Activated CD4-positive, alpha-beta T cell treated with anti-CD3 and anti-CD28 coated beads, Interleukin-2, amount 10 ng/mL, durations not matched to agents 7 days and 5 days (primary cell): ENCODE measurements at places on chromosomes 6 and 20. TPM values are rescaled to one million over a fixed set of nuclear protein-coding genes. Genes with fewer than 3 reads are reported as not detected.

DNA sequence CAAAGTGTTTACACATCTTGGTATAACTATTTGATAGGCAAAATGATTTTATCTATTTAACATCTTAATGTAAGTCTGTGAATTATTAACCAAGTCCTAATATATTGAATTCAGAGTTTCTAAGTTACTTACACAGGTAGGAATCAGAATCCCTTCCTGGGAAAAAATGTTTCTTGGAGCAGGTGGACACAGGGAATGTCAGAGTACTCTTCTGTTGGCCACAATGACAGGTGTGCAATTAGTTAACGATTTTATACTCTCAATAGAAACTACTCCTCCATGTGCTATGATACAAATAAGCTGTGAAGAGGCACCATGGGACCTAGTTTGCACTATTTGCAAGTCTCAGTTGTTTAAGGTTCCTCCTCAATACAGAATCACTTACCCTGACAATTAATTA is 821 bp upstream of the TAAR5 start:
- no peak for DNase-seq

Gene DACT2
- total RNA-seq: not detected

Gene LAMA2
- 0.02 TPM for total RNA-seq

Gene NRSN1
- total RNA-seq: not detected

Gene CDC5L
- 24.4 TPM for total RNA-seq

Gene PPP1R18
- 272 TPM for total RNA-seq

DNA sequence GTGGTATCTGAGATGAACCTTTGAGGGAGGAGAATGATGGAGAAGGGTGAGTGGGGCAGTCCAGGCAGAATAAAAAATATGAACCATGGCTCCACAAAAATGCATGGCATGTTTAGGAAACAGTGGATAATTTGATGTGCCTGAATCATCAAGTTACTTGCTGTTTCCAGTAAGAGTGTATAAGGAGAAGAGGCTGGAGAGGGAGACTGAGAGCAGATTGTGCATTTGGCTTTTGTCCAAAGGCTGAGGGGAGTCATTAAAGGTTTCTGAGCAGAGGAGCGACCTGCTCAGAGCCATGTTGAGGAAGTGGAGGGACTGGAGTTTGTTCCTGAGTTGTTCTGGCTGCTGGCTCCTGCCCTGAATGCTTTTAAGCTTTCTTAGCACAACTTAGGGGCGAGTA is 6.1 kb downstream of the MMP24 start:
- DNase-seq: no peak
